Naive B cell (primary cell): ENCODE measurements at places on chromosomes 4 and X.

DNA sequence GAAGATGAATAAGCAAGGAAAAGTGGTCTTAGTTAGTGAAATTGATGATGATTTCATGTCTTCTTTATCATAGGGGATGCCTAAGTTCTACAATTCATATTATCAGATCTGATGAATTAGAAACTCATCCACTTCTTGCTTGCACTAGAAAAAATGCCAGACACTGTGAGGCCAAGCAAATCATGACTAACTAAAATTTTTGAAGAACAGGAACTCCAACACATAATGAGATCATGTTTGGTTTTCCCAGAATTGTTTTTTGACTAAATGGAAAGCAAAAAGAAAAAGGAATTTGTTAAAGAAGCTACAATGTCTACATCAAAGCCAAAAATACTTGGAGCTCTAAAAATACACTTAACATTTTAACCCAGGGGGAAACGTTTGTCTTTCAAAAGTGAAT, 120.4 kb downstream of the ARSF start:
- no peak for DNase-seq

DNA sequence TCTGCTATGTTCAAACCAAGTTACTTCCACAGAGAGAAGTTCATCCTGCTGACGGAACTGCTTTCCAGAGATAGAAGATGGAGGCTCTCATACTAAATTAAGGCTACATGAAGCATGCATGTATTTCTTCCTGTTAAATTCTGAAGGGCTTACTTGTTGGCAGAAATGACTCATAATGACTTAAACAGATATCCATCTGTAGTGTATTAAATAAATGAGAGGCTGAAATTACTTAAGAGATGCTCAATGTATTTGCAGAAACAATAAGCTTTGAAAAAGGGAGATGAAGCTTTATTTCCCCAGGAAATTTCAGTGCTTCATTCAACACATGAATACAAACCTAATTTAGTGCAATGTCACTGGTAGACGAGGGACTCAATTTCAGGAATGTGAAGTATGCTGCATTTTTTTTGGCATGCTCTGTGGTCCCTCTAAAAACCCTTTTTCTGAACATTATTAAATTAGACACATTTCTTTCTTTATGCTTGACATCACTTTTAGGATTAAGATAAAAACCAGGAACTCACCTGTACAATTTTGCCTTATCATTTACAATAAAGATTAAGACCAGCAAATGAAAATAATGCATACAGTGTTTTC, 759.1 kb upstream of the POU3F4 start:
- DNase-seq, result no peak

DNA sequence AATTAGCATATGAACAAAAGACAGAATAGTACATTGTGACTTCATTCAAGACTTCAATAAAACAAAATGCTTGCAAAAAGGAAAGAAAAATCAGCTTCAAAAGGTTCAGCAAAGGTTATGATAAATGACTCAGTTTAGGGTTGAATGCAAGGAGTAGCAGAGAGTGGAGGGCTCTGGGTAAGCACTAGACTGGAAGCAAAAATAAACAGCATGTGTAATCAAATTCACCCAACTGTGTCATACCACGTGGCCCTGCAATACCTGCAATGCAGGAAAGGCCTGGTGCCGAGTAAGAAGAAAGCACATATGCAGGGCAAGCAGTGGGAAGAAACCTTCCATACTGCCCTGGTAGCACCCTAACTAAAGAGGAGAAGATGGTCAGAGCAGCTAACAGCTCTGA, 88.7 kb downstream of the ATP11C start:
- DNase-seq, result no peak

- no peak for DNase-seq
Measured at GRCh38 chr4:17535242-17535641, 20.3 kb downstream of the CLRN2 start.

GRCh38 chr4:40066651-40067050, 10.0 kb downstream of the N4BP2 start:
- no peak for DNase-seq

GRCh38 chr4:41442810-41443209, 95.1 kb upstream of the LIMCH1 start:
- no peak for DNase-seq

DNA sequence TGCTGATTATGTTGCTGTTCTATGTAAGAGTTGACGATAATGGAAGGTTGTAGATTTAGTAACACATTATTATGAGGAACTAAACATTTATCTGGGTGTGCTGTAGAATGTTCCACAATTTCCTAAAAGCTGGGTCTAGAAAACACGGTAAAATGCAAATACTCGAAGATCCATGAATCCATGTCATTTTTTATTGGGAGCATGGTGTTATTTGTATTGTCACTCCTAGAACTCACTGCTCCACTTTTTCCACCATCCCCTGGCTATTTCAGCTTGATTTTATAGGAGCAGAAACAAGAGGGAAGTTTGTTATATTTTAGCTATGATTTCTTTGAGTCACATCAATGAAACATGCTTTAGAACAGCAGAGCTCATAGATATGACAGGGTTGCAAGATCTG, 155.0 kb upstream of the ANK2 start:
- no peak for DNase-seq

DNA sequence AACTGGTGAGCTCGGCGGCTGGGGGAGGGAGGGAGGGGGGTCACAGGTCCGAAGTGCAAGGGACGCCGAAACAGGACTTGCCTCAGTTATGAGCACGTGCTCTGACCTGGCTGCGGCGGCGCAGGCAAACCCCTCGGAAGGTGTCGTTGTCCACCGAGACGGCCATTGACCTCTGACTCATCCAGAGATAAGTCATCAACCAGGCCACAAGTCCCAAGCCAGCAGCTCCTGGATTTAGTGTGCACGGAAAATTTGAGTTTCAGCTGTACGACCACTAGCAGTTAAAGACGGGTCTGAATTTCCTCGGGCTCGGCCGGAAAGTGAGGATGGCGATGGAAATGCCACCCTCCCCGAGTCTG, 674 bp downstream of the SH3D19 start:
- DNase-seq, result no peak

DNA sequence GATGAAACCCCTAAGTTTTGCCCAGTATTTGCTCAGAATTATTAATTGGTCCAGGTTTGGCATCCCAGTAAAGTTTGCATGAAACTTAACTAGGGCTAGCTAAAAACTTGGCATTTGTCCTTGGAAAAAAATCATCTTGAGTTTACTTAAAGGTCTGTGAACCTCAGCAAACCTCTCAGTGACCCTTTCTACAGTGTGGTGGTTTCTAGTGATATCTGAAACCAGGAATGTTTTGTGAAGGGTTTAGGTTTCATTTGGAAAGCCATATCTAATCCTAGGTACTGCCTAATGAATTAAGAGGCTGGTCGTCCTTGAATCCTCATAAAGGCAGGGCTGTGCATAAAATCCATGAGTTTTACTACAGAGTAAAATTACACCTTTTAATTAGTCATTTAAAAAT, 218.5 kb upstream of the ANKRD50 start:
- no peak for DNase-seq

DNA sequence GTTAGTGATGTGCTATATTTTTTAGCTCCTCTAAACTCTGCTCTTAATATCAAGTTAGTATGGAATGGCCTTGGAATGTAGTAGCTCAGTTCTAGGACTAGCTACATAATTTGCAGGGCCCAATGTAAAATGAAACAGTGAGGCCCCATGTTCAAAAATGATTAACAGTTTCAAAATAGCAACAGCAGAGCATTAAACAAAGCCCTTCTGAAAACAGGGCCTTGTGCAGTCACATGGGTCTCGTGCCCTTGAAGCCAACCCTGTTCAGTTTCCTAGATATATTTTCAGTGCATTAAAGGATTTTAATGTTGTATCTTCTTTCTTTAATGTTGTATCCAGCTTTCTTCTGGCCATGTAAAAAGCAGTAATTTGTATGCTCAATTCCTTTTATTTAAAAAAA, 82.1 kb downstream of the TASL start:
- no peak for DNase-seq

- DNase-seq, result no peak
Measured at GRCh38 chrX:49175435-49176274, 4.0 kb downstream of the PLP2 start.

DNA sequence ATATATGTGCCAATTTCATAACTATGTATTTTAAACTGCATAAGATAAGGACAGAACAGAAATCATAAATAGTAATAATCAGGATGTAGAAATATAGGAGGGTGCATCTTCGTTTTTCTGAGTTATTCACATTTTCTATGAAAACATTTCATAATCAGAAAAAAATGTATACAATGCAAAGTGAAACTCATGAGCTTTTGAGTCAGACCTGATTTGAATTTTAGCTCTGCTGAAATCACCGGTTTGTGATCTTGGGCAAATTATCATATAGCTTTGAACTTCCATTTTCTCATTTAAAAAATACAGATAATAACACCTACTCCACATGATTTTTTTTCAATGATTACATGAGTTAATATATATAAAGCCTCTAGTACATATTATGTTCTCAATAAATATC, 106.9 kb downstream of the KDR start:
- no peak for DNase-seq

- DNase-seq, result no peak
Measured at GRCh38 chrX:132664273-132664672, 175.4 kb upstream of the MBNL3 start.

DNA sequence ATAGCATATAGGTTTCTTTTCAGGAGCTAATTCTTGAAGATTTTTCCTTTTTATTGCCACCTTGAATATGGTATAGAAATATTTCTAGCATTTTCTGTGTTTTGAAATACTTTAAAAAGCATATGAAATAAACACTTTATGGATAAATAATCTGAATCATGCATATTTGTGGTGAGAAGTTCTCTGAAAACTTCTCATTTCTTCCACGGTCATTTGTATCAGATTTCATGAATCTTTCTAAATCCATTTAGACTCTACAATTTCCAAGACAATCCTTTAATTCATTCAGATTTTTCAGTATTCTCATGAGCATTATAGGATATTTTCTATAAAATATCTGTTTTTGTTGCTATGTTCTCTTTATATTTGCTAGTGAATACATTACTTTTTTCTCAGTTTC, 16.2 kb upstream of the CA5B start:
- no peak for DNase-seq
